ENCODE measurements at places on chromosomes 16 and 17.
A peak's percentile ranks its signal among the peaks of the same experiment; 100 is the strongest.

DNA sequence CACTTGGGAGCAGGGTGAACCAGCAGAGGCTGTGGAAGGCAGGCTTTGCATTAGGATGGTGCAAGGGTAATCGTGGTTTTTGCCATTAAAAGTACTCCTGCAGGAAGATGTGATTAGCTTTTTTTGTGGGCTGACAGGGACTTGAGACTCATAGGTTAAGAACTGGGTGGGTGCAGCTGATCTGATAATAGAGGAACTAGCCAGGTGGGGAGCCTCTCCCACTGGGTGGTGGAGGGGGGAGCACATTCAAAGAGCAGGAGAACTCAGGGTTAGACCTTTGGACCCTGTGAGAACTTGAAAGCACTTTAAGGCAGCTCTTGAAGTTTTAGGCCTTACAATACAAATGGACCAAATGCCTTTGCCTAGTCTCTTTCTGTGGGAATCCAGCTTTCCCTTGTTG lies 32.4 kb downstream of the CCL4 start:
- no peak for DNase-seq

DNA sequence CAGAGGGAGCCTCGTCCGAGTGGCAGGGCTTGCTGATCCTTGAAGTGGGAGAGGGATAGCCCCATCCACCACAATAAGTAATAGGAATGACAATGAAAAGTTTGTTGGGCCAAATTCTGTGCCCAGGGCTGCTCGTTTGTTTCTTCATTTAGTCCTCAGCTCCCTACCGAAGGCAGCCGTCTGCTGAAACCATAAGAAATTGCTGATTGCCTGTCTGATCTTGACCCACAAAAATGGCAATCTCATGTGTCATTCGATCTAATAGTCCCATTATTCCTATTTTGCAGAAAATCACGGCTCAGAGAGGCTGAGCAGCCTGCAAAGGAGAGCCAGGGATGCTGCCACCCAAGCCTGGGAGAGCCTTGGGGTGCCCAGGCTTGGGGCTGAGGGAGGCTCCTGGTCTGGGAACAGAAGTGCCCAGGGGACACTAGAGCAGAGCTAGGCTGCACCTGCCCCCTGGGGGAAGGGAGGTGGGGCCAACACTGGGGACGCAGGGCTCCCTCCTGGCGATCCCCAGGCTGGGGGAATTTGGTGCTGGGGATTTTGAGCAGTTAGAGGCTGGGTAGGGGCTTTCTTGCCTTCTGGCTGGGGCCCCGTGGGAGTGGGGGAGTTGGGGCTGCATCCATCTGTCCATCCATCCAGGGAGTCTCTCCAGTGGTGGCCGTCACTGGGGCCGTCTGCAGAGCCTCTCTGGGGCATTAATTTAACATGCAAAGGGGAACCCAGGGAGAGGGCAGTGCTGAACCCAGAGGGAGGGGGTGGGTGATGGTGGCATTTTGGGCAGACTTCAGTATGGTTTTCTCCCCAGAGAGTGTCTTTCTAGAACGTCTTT lies 53.5 kb downstream of the SOCS1 start:
- no peak for DNase-seq

GRCh38 chr17:62862251-62862650 lies 54.1 kb upstream of the MARCHF10 start:
- no peak for DNase-seq

DNA sequence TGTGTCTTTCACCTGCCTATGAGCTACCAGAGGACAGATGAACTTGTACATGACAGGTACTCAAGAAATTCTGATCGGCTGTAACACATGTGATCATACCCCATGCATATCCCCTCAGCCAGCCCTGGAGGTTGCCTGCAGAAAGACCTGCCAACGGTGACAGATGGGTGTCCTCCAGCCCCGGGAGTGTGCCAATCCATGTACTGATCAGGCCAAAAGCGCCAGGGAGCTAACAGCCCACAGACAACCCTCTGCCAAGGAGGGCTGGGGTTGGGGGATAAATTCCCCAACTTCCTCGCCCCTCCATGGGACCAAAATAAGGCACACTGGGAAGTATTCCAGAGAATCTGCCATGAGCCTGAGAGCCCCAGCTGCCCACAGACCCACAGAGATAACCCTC lies 189.4 kb downstream of the CCT6B start:
- DNase-seq, result no peak

GRCh38 chr17:64164596-64165285 lies 34.8 kb upstream of the ERN1 start:
- no peak for DNase-seq

- no peak for DNase-seq
These were observed 51.3 kb upstream of the TAC4 start for GRCh38 chr17:49899191-49899485.

- DNase-seq, result no peak
These were observed 54.1 kb downstream of the VAC14 start for GRCh38 chr16:70746708-70747424.

- no peak for DNase-seq
These were observed 51.4 kb downstream of the CACNG1 start for GRCh38 chr17:67095803-67096202.

- no peak for DNase-seq
These were observed 762 bp upstream of the CSF3 start for GRCh38 chr17:40014375-40014980.

- DNase-seq, result peak; percentile 85
These were observed 15.2 kb downstream of the GALK1 start for GRCh38 chr17:75749545-75750389.

DNA sequence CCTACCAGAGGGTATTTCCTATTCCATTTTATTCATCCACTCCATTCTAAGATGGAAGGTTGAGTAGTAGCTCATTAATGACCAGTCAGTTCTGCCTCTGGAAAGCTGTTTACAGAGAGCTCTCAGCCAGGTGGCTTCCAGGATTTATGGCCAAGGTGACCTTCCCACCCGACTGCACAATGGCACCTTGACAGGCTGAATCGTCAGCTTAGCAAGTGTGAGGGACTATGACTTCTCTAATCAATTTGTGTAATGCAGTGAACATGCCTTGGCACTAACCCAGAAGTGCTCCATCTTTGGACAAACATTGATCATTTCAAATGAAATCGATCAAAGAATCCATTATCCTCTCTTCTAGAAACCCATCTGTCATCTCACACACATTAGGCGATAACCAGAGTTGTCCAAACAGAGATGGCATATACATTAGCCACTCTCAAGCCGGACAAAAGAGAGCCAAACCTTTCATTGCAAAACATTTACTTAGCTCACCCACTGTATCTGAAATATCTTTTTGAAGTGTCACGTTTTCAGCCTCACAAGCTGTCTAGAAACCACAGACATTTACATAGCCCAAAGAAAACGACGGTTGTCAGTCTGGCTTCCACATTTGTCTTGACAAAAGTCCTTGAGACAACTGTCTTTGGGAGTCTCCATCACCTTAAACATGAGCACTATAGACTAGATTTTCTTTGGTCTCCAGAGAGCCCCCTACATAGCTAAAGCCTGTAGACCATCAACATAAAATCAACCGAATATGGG lies 35.6 kb downstream of the CLEC3A start:
- DNase-seq, result no peak

DNA sequence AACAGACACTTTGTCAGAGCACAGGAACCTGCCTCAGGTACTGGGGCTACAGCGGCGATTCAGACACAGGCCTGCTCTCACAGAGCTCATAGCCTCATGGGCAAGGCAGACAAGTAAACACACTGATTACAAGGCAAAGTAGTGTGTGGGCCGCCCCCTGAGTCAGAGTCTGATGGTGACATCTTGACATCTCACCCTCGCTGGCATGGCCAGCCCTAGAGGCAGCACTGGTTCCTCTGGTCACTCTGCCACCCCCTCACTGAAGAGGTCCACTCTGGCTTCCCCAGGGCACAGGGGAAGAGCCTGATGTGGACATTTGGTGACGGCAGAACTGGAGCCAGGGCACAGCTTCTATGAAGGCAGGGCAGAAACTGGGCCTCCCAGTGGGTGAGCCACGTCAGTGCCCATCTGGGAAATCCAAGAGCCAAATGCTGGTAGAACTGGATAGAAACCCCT lies 32.9 kb upstream of the TOB1 start:
- DNase-seq, result no peak

GRCh38 chr16:84040823-84041820 lies 1.5 kb downstream of the SLC38A8 start:
- no peak for DNase-seq

DNA sequence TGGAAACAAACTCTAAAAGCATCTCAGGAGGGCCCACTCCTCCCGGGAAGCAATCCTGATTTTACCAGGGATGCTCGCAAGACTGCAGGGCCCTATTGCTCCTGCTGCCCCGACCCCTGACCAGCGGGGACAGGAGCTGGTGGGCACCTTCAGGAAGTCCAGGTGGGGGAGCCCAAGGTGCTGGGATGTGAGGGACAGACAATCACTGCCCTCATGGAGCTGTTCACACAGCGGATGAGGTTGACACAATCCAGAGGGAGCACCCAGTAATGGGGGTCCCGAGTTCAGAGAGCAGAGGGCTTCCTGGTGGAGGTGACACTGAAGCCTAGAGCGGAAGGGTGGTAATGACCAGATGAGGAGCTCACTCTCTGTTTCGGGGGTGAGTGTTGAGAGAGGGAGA lies 126.2 kb downstream of the FOXL1 start:
- no peak for DNase-seq

- no peak for DNase-seq
These were observed 355.7 kb upstream of the CDH8 start for GRCh38 chr16:62391940-62392339.

DNA sequence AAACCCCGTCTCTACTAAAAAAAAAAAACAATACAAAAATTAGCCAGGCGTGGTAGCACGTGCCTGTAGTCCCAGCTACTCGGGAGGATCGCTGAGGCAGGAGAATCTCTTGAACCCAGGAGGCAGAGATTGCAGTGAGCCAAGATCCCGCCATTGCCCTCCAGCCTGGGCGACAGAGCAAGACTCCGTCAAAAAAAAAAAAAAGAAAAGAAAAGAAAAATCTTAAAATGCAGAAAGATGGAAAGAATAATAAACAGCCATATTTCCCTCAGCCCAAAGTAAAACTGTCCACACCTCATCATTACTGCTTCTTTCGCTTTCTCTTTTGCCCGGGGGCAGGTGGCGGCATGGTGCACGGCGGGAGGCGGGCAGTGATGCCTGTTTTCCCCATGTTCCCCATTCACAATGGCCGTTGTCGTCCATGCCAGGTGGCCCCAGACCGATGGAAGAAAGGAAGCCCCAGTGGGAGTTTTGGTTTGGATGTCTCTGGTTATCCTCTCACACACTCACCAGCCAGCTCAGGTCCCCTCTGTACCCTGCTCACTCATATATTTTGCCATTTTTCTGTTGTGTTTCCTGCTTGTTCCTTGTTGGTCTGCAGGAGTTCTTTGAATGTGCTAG lies 37.0 kb upstream of the PEMT start:
- no peak for DNase-seq

DNA sequence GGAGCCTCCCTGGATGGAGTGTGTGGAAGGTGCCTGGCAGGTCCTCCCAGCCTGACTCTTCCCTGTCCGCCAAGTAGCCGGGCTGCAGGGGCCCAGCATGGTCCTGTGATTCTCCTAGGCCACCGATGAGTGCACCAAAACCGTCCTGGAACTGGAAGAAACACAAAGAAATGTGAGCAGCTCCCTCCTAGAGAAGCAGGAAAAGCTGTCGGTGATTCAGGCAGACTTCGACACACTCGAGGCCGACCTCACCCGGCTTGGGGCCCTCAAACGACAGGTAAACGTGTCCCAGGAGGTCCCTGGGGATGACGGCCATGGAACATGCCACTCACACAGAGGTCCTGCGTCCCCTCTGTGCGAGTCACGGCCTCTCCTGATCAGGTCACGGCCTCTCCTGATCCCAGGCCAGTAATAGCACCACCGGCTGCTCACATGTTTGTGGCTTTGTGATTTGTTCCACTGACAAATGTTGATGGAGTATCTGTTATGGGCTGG lies 4.2 kb upstream of the GAA start:
- DNase-seq, result no peak

DNA sequence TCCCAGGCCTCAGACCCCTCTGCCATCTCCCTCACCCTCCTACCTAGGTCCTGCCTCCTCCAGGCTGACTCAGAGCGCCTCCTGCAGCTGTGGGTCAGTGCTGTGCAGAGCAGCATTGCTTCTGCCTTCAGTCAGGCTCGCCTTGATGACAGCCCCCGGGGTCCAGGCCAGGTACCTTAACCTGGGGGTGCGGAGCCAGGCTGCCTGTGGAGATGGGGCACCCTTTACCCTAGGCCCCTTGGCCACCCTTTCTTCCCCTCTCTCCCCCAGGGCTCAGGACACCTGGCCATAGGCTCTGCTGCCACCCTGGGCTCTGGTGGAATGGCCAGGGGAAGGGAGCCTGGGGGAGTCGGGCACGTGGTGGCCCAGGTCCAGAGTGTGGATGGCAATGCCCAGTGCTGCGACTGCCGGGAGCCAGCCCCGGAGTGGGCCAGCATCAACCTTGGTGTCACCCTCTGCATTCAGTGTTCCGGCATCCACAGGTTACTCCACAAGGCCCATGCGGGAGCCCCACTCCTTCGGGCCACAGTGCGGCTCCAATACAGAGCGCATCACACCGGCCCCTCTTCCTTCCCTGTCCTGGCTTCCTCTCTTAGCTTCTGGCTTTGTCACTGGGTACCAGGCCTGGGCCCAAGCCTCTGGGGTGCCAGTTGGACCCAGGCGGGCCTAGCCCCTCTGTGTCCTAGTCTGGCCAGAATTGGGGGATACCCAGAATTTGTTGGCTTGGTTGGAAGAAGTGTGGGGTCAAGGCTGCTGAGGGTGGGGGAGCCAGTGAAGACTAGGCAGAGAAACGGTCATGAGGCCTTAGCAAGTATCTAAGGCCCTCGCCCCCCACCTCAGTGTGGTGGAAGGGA lies 5.0 kb upstream of the KCTD11 start:
- no peak for DNase-seq

GRCh38 chr16:80544326-80544725 lies 3.5 kb downstream of the DYNLRB2 start:
- no peak for DNase-seq

DNA sequence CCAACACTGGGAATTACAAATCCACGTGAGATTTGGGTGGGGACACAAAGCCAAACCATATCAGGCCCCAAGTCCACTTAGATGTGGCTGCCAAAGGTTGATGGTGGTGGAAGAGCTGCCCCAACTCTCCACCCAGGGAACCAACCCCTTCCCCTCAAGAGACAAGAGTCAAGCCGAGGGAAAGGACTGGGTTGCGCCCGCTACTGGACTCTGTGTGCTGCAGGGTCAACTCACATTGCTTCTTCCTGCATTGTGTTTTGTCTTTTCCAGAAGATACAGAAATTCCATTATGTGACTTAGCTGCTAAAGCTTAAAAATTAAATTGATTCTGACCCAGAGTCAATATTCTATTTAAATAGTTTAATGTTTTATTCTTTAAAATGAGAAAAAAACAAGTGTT lies 58.5 kb downstream of the ADAMTS18 start:
- no peak for DNase-seq

GRCh38 chr17:58506354-58507080 lies 7.9 kb downstream of the MTMR4 start:
- DNase-seq, result no peak

GRCh38 chr17:50511058-50511457 lies 2.8 kb downstream of the MYCBPAP start:
- DNase-seq, result no peak

DNA sequence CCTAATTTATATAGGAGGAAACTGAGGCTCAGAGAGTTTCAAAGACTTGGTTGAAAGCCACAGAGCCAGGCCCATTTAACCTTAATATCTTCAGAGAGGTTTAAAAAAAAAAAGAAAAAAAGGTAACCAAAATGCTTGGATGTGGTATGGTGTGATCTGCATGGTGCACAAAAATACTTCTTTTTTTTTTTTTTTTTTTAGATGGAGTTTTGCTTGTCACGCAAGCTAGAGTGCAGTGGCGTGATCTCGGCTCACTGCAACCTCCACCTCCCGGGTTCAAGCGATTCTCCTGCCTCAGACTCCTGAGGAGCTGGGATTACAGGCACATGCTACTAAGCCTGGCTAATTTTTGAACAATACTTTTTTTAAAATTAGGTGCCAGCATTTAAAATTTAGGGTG lies 101.8 kb downstream of the XYLT1 start:
- no peak for DNase-seq

GRCh38 chr17:68832109-68832802 lies 122.9 kb downstream of the ABCA8 start:
- no peak for DNase-seq

Data from stimulated activated CD8-positive, alpha-beta memory T cell treated with anti-CD3 and anti-CD28 coated beads, Interleukin-4, amount 100 ng/mL, for 24 hours (primary cell).